ENCODE measurements at places on chromosomes 1 and 21.

GRCh38 chr1:3004285-3005205 is 16.7 kb upstream of the ACTRT2 start:
- DNase-seq, result no peak

- DNase-seq, result no peak
Measured at GRCh38 chr1:230821346-230821745, 47.0 kb downstream of the C1orf198 start.

- no peak for DNase-seq
Measured at GRCh38 chr1:6489383-6489765, 2.1 kb downstream of the PLEKHG5 start.

DNA sequence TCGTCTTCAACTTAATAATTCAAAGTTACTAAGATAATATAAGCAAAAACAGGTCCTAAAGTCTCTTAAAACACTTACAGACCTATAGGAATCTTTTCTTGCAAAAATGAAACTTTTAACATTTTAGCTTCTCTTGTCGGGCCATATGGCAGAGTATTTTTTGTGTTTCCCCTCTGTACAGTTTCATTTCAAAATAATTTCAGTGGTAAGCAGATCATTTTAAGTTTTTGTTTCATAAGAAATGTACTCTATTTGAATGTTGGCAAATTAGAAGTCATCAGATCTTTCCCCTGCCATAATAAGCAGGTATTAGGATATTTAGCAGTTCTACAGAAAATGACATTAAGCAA is 37.9 kb downstream of the RGL1 start:
- DNase-seq, result no peak

GRCh38 chr1:46522184-46522968 is 29.1 kb downstream of the KNCN start:
- DNase-seq, result peak; percentile 89

DNA sequence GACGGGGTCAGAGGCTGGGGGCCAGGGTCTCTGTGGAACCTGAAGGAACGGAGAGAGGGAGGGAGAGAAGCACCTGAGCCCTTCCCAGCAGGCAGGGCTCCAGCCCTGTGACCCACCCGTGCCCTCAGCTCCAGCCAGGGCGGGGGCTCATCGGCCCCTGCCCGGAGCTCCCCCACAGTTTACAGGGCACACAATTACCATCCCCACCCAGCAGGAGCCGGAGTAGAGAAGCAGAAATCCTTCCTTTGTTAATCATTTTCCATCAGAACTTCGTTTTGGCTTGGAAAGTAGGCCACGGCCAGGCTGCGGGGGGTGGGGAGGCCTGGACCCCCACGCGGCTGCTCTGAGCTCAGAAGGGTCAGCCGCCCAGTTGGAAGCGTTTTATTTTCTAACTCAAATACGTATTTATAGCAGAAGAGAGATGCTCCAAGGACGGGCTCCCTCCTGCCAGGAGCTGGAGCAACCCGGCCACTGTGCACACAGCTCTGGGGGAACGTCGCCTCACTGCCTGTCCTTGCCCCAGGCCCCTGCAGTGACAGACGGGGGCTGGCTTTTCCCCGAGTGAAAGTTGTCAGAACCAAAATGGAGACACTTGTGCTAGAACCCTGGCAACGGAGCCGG is 42.7 kb upstream of the ADARB1 start:
- DNase-seq, result no peak

GRCh38 chr21:36966821-36967768 is 626 bp upstream of the HLCS start:
- no peak for DNase-seq

DNA sequence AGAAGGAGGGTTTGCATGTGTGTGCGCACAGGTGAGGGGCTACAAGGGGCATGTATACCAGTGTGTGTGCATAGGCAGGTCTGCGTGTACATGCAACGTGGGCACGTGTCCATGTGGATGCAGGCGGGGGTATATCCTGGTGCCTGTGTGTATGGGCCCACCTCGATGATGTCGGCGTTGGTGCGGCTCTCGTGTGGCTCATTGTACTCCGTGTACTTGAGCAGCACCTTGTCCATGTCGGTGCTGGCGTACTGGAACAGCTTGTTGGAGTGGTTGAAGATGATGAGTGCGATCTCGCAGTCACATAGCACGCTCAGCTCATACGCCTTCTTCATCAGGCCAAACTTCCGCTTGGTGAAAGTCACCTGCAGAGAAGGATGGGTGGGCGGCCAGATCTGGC is 18.3 kb downstream of the MEF2D start:
- no peak for DNase-seq

DNA sequence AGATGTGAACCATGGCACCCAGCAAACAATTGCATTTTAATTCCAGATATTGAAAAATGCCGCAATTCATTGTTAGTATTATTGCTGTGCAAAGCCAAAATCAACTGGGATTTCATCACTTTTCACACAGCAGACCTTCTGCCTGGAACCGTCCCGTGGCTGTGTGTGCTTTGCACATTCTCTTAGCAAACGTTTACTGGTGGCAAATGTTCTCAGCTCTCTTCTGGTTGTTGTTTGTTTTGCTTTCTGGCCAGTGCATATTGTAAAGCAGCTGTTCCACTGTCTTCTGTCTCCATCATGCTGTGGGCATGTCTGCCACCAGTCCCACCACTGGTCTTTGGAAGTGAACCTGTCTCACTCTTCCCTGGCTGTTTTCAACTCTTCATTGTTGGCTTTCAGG is 19.8 kb upstream of the TTLL10 start:
- DNase-seq, result peak; percentile 51

GRCh38 chr1:101161619-101162018 is 75.2 kb upstream of the S1PR1 start:
- no peak for DNase-seq

- no peak for DNase-seq
Measured at GRCh38 chr1:62386351-62387121, 50.3 kb upstream of the USP1 start.

- no peak for DNase-seq
Measured at GRCh38 chr1:159829273-159829634, 2.6 kb downstream of the SLAMF8 start.

DNA sequence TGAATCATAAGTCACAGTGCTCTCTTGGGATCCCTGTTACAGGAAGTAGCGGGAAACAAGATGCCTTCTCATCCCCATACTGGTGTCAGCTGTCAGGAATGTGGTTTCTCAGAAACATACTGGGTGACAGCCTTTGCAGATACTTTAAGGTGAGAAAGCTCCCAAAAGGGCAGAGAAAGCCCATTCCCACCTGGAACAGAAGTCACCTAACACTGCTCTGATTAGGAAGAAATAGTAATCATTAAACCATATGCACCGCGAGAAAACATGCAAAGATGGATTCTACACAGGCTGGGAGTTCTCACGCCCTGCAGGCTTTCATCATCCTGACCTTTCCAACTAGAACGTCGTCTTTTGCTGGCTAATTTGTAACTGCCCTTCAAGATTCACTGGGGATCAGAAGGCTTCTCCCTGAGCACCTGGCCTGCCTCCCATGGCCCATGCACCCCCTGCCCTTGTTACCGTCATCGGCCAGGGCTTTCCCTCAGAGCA is 46.2 kb upstream of the SLC44A3 start:
- peak; percentile 87 for DNase-seq

GRCh38 chr1:105686874-105687690 is 1369.4 kb upstream of the PRMT6 start:
- DNase-seq, result no peak

- peak; percentile 77 for DNase-seq
Measured at GRCh38 chr1:246565751-246566127, 322 bp downstream of the TFB2M start.

DNA sequence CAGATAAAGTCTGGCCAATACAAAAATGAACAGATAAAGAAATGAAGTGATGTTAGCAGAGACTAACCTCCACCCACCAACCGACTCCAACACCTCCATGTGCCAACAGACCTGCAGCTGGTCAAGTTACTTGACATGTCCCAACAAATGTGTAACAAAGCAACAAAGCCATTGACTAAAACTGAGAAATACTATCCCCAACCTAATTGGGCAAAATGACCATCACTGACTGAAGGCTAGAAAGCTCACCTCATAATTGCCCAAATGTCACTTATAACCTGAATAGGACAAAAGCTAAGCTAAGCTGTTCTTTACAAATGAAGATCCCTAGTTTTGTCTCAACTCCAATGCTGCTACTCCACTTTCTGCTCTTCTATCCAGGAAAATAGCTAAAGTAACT is 7.5 kb downstream of the KDM5B start:
- DNase-seq, result no peak

DNA sequence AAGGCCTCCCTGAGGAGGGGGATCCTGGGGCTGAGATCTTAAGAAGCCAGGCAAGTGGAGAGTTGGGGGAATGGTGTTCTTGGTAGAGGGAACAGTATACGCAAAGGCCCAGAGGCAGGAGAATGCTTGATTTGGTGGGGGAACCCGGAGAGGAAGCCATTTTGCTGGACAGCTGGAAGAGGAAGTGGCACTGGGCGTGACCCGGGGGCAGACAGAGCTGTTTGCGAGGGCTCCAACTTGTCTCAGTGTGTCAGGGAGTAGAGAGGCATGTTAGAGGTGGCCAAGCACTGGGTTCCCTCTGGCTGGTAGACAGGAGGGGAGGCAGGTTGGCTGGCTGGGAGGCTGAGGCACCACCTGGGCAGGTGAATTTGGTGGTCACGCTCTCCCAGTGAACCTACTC is 96.3 kb upstream of the ACTL8 start:
- no peak for DNase-seq

Data from iris pigment epithelial cell (primary cell).